ENCODE measurements at places on chromosomes 3 and 15.
A peak's percentile ranks its signal among the peaks of the same experiment; 100 is the strongest.

DNA sequence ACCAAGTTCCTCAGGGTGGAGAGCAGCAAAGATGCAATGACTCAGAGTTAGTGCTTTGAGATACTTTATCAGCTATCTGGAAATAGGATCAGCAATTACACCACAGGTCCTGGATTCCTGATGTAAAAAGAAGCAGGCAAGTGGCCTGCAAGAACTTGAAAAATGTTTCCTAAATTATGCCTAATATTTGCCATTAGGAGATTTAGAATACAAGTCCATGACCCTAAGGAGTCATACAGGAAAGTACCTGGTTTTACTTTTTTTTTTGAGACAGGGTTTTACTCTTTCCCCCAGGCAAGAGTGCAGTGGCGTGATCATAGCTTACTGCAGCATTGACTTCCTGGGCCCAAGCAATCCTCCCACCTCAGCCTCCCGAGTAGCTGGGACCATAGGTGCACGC lies 78.8 kb upstream of the CRBN start:
- no peak overlapping the region for H3K4me3 ChIP-seq
- DNase-seq = no peak
- no peaks in the 10 kb centered on the region for H3K36me3 ChIP-seq
- H3K4me1 ChIP-seq = no peaks in the 10 kb centered on the region
- no peaks in the 10 kb centered on the region for H3K27me3 ChIP-seq
- no peak overlapping the region for H3K27ac ChIP-seq

DNA sequence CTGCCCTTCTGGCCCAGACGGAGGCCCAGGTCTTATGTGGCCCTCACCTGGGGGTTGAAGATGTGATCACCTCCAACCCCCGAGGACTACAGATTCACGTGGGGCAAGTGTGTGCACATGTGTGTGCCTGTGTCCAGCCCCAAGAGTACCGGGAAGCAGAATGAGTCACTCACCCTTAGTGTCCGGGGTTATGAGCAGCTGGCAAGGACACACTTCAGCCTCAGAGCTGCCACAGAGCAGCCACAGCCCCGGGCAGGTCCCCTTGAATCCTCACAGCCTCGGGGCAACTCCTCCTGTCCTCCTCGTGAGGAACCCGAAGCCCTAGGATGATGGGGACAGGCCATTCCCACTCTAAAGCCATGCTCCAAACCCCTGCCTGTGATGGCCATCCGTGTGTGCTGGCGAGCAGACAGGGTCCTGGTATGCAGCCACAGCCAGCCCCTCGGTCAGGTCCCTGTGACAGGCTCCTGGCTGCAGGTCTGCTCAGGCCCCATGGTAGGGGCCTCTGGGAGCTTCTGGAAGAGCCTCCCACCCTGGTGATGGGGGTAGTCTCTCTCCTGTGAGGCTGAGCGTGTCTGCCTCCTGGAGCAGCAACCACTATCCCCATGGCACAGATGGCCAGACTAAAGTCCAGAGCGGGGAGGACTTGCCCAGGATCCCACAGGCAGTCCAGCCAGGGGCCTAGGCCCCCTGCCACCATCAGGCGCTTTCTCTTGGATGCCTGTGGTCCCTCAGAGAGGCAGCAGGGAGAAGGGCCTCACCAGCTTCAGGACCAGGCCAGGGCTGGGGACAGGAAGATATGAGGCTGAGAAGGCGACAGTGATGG lies 852 bp downstream of the STAB1 start:
- no peaks in the 10 kb centered on the region for H3K27me3 ChIP-seq
- H3K4me1 ChIP-seq = peaks cover 59% of the 10 kb centered on the region

DNA sequence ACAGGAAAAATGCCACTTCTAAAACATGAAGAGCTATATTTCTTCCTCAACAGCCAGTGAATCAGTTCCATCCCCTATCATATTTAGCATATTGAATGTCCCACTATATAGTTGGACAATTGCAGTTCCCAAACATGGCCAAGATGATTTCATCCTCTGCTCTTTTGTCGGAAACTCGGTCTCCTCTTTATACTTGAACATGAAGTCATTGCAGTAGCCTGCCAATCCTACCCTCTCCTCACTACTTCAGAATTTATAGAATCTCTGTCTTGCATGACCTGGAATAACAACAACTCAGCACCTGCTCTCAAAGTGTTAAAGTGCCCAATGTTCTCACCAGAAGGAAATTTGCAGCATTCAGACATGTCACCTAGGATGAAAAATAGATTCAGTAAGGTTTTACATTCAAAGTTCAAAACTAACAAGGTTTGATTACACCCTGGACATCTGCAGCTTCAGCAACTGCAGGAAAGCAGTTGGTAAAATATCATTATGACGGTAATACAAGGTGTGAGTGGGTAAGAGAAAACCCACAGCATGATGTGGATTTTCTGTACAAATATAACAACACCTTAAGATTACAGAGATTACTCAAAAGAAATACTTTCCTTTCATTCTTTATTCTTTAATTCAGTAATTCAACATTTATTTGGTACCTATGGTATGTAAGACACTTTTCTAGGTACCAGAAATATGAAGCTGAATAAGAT lies 52.5 kb downstream of the TP63 start:
- no peaks in the 10 kb centered on the region for H3K4me1 ChIP-seq
- peak overlapping the region; percentile 37 for H3K27ac ChIP-seq
- no peak for DNase-seq
- no peaks in the 10 kb centered on the region for H3K36me3 ChIP-seq
- H3K4me3 ChIP-seq = no peak overlapping the region

DNA sequence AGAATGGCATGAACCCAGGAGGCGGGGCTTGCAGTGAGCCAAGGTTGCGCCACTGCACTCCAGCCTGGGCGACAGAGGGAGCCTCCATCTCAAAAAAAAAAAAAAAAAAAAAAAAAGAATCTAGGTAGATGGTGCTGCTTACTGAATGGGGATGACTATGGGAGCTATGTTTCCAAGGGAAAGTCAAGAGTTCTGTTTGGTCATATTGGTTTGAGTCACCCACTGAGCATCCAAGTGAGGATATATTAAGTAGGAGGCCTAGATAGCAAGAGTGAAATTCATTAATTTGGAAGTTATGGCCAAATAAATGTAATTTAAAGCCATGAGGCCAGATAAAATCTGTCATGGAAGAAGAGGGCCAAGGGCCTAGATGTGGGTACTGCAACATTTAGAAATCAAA lies 9.0 kb upstream of the UACA start:
- H3K27ac ChIP-seq = no peak overlapping the region
- H3K27me3 ChIP-seq = no peaks in the 10 kb centered on the region
- no peak overlapping the region for H3K4me3 ChIP-seq
- H3K36me3 ChIP-seq = no peaks in the 10 kb centered on the region

- peaks cover 23% of the 10 kb centered on the region for H3K4me1 ChIP-seq
- H3K36me3 ChIP-seq = no peaks in the 10 kb centered on the region
- no peaks in the 10 kb centered on the region for H3K27me3 ChIP-seq
- DNase-seq = no peak
- no peak overlapping the region for H3K4me3 ChIP-seq
These were observed 119.4 kb upstream of the LMOD3 start for GRCh38 chr3:69241769-69242168.

GRCh38 chr3:9784965-9785364 lies 7.3 kb downstream of the TADA3 start:
- DNase-seq = no peak
- H3K27me3 ChIP-seq = no peaks in the 10 kb centered on the region
- no peak overlapping the region for H3K27ac ChIP-seq
- H3K36me3 ChIP-seq = peaks cover 84% of the 10 kb centered on the region

DNA sequence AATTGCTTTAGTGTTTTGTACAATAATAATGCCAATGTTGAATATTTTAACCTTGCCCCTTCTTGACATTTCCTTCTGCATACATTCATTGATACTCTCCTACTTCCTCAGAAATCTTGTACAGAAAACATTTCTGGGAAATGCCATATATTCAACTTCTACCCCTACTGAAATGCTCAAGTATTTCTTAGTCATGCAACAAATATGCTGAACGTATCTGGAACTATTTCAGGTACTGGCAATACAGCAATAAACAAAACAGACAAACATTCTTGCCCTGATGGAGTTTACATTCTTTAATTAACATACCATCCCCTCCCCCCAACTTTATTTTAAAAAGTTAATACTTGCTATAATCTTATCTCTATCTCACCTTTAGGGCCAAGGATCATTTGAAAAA lies 147.2 kb downstream of the STAG1 start:
- peaks cover 46% of the 10 kb centered on the region for H3K36me3 ChIP-seq
- peaks cover 2% of the 10 kb centered on the region for H3K4me1 ChIP-seq
- no peak overlapping the region for H3K4me3 ChIP-seq

- H3K4me3 ChIP-seq = no peak overlapping the region
- no peak for DNase-seq
- peaks cover 4% of the 10 kb centered on the region for H3K4me1 ChIP-seq
- no peaks in the 10 kb centered on the region for H3K36me3 ChIP-seq
- H3K27me3 ChIP-seq = no peaks in the 10 kb centered on the region
These were observed 63.7 kb downstream of the MAGI1 start for GRCh38 chr3:65975032-65975431.

- H3K27me3 ChIP-seq = no peaks in the 10 kb centered on the region
- peaks cover 34% of the 10 kb centered on the region for H3K4me1 ChIP-seq
- H3K27ac ChIP-seq = no peak overlapping the region
- peaks cover 29% of the 10 kb centered on the region for H3K36me3 ChIP-seq
These were observed 4.8 kb upstream of the PLXNB1 start for GRCh38 chr3:48434591-48435222.

GRCh38 chr3:73407577-73407976 lies 217.2 kb downstream of the PDZRN3 start:
- H3K27ac ChIP-seq = no peak overlapping the region
- peaks cover 3% of the 10 kb centered on the region for H3K27me3 ChIP-seq
- DNase-seq = no peak

GRCh38 chr3:99783011-99783573 lies 34.6 kb upstream of the CMSS1 start:
- peak; percentile 80 for DNase-seq
- no peak overlapping the region for H3K4me3 ChIP-seq
- no peaks in the 10 kb centered on the region for H3K36me3 ChIP-seq

GRCh38 chr3:11212784-11213183 lies 58.5 kb downstream of the HRH1 start:
- H3K4me1 ChIP-seq = peaks cover 7% of the 10 kb centered on the region
- DNase-seq = no peak
- no peak overlapping the region for H3K4me3 ChIP-seq
- H3K27ac ChIP-seq = no peak overlapping the region

DNA sequence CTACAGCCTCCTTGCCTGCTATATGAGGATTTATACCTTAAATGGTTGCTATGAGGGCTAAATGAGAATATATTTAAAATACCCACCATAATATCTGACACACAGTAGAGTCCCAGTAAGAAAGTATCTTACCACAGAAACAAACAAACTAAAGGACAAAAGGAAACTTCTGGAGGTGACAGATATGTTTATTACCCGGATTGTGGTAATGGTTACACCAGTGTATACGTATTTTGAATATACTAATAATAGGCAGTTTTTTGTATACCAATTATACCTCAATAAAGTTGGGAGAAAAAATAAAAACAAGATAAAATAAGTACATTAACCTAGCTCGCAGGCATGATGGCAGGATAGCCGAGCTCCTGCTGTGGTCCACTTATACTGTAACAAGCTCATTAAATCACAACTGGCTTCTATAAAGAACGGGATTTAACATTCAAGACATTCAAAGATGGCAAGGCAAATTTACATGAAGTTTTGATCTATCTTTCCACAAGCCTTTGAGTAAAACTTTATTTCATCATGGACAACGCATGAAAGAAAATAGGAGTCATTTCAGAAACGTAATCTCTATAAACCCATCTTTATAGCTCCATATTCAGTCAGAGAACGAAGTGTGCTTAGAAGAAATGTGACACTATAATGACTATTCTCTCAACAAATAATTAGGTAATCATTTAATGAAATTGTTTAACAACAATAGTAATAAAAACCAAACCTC lies 1.5 kb downstream of the RPN1 start:
- peaks cover 4% of the 10 kb centered on the region for H3K36me3 ChIP-seq
- peak; percentile 24 for DNase-seq
- H3K4me3 ChIP-seq = peak overlapping the region; percentile 99
- peaks cover 4% of the 10 kb centered on the region for H3K4me1 ChIP-seq
- no peak overlapping the region for H3K27ac ChIP-seq

DNA sequence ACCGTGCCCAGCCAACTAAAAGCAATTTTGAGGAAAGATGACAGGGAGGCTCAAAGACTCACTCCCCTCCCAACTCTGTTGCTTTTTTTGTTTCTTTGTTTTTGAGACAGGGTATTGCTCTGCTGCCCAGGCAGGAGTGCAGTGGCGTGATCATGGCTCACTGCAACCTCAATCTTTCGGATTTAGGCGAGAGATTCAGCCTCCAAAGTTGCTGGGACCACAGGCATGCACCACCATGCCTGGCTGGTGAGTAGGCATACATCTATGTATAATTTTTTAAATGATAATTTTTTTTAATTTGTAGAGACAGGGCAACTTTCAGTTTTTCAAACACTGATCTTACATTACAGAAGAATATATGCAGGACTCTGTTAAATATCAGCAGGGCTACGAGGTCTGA lies 15.8 kb upstream of the THUMPD3 start:
- no peaks in the 10 kb centered on the region for H3K27me3 ChIP-seq
- H3K36me3 ChIP-seq = no peaks in the 10 kb centered on the region
- peaks cover 7% of the 10 kb centered on the region for H3K4me1 ChIP-seq
- peak overlapping the region; percentile 54 for H3K4me3 ChIP-seq
- H3K27ac ChIP-seq = no peak overlapping the region

DNA sequence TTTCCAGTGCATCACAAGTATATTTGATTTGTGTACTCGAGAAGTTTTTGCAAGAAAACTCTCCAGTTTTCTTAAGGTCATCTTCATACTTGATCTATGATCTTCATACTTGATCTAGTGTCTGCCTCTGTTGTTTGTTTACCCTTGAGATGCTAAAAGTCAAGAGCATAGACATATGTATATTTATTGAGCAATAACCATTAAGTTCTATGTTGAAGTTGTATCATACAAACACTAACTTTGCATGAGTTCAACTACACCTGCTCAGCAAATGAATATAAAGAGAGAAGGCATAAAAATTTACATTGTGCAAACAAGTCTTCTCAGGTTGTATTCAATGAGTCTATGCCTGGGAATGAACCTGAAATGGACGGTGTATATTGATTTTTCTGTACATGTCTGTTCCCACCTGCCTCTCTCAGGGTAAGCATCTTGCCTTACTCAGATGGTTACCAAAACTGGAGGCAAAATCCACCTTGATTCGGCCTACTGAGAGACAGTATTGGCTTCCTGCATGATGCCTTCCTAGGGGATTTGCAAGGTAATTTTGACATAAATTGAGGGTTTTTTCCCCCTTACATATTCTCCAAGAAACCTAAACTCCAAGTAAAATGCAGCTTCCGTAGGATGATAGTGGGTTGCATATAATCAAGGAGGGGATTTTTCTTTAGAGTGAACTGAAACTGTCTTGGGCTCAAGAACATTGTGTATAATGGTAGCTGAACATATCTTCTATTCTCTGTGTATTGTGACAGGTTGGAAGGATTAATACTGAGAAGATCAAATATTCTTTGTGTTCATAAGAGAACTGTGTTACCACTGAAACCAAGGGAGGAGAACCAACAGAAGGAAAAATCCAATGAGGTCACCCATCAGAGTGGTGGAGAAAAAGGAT lies 110.4 kb downstream of the FILIP1L start:
- peak overlapping the region; percentile 90 for H3K27ac ChIP-seq
- H3K36me3 ChIP-seq = no peaks in the 10 kb centered on the region
- no peaks in the 10 kb centered on the region for H3K27me3 ChIP-seq
- no peak for DNase-seq
- no peak overlapping the region for H3K4me3 ChIP-seq

Data from mesenchymal stem cell (in vitro differentiated cells and primary cell).